ENCODE measurements at places on chromosomes 12 and 14.

GRCh38 chr14:76782885-76783566 is 21.8 kb downstream of the VASH1 start:
- DNase-seq, result no peak

DNA sequence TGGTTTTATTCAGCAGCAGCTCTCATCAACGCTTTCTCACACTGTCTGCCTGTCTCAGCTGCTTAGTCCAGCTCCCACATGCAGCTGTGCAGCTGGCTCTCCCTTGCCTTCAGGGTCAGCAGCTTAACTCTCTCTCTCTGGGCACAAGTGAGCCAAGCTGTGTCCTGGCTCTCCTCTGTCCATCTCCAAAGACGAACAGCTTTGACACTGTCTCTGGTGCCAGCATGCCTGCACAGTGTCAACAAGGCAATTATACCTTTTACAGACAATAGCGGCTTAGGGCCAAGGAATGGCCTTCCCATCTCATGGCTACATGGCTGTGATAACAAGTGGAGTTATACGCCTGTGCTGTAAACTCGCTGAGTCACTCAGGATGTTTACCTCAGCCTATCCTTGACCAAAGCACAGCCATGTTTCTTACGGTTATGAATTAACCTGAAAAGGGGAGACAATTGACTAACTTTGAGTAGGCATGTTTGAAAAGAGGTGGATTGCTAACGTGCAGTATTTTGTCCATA is 38.4 kb upstream of the MANSC4 start:
- no peak for DNase-seq

- no peak for DNase-seq
Observed at GRCh38 chr14:90500665-90501370, 104.0 kb downstream of the CALM1 start.

- DNase-seq, result no peak
Observed at GRCh38 chr12:116266168-116266601, 11.3 kb downstream of the MED13L start.

GRCh38 chr12:113914806-113915205 is 51.3 kb downstream of the RBM19 start:
- DNase-seq, result no peak

DNA sequence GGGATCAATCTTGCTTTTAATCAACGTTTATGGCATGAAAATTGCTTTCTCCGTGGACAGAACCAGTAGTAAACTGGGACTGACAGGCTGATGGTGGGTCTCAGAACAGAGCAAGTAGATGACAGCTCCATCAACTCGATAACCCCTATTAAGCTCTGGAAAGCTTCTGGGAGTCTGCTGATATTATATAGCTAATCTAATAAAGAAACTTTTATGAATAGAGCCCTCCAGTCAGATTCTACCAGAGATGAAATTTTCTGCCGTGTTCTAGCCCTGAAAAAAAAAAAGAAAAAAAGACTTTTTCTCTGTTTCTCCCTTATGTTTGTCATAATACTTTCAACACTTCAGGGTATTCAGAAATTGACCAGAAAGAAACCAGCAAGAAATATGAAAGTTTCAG is 171.6 kb downstream of the APAF1 start:
- DNase-seq, result no peak

- no peak for DNase-seq
Observed at GRCh38 chr12:77213319-77213718, 147.9 kb upstream of the E2F7 start.

GRCh38 chr14:100529561-100530031 is 57.6 kb downstream of the BEGAIN start:
- DNase-seq, result no peak

DNA sequence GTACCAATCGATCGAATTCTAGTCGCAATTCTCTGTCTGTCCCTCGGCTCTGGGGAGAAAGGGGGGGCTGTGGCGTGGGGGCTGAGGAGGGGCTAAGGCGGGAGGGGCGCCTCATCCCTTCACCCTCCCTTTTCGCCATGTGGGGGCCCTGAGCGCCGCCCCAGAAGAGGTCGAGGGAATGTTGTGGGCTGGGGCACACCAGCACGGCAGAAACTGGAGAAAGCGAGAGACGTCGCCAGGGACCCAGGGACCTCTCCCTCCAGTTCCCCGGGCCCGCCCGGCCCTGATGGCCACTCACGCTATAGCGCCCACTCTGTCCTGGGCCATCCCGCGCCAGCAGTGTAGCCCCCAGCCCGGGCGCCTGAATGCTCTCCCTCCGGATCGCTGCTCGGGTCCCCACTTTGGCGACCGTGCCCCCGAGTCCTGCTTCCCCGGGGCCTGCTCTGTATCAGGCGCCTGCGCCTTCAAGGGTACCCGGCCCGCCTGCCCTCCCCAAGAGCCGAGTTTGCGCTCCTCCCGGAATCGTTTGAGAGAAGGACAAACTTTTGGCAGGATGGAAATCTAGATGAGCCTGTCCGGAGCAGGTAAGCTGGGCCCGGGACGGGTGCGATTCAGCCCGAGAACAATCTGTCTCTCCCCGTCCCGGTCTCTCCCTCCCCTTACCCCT is 62.6 kb downstream of the SMUG1 start:
- DNase-seq, result no peak

DNA sequence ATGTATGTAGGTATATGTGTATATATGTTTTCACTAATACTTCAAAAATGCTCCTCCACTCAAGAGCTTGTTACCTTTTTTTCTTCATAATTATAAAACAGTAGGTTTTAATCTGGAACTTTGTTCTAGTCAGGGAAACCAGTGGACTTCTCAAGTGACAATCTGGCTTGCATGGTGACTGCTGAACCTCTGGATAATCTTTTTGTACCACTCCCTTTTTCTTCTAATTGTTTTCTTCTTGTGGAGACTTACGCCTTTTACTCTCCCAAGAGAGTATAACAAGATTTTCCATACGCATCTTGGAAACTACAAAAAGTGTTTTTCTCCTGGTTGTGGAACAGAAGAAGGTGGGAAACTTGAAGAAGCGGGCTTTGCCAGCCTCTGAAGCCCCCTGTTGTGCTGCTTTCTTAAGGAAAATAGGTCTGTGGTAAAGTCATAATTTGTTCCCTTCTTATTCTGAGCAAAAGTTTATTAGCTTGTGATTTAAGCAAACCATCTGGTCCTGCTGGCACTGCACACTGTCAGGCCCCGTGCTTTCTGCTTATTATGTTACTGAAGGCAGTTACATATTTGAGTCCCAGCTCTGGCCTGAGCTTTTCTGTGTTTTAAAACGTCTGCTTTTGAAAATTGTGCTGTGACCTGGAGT is 291.8 kb downstream of the ERC1 start:
- DNase-seq, result no peak

- DNase-seq, result no peak
Observed at GRCh38 chr12:57936513-57936883, 4.9 kb upstream of the ATP23 start.

DNA sequence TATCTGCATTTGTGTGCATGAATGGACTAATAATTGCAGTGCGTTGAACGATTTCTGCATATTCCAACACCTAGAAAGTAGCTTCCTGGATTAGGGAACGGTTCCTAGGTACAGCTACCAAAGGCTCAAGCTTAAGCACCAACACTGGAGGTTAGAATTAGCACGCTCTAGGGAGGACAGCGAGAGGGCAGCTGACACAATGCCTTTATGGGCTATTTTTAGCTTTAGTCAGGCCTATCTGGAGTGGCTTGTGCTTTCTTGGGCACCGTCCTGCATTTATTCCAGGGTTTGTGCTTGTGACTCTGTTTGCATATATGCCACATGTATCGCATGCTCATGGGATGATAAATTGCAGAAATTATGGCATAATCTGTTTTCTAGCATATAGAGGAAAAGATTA is 13.7 kb downstream of the ETV6 start:
- DNase-seq, result no peak

GRCh38 chr12:122411537-122411936 is 10.9 kb downstream of the CLIP1 start:
- no peak for DNase-seq

GRCh38 chr12:56546680-56547079 is 25.1 kb downstream of the RBMS2 start:
- no peak for DNase-seq

GRCh38 chr12:99042226-99042625 is 397.1 kb downstream of the APAF1 start:
- no peak for DNase-seq

- DNase-seq, result no peak
Observed at GRCh38 chr12:124097701-124098100, 124.7 kb downstream of the ZNF664 start.

DNA sequence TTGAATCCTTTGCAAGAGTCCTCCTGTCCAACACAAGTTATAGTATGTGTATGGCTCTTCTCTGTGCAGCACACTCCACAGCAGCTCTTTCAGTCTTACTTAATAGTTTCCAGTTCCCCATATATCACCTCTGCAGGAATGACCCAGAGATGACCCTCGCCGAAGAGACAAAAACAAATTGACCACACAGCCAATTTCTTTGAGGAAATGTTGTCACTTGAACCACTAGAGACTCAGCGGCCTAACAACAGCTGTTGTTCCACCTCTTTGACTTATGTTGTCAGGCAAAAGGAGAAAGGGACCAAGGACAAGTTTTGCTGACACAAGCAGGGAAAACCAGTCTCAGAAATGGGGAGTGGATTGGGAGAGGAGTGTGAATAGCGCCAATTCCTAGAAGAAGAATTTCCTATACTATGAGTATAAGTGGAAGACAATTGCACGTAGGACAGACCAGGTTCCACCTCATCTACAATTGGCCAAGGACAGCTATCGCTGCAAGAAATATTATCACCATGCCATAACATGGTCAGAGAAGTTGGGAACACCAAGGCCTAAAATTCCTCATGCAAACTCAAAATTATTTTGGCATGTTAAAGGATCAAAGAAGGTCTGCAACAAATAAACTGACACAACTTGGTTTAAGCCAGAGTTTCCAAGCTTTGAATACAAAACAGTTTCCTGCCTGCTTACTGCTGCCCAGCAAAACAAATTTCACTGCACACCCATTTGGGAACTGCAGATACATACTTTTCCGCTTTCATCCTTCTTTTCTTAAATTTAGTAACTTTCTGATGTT is 41.7 kb upstream of the ITPR2 start:
- DNase-seq, result no peak

DNA sequence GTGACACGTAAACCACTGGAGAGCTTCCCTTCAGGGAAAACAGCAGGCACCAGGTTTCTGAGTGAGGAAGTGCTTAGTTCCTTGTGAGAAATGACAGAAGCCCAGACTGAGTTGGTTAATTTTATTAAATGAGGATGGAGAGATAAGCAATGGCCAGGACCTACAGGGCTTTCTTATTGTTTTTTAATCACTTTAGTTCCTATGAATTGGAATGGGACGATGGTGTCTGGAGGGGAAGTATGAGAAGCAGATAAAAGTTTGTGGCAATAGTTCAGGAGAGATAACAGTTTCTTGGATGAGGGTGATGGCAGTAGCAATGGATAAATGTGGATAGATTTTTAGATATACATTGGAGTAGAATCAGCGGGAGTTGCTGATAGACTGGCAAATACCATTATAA is 86.5 kb upstream of the PTPRR start:
- DNase-seq, result no peak

GRCh38 chr14:57748279-57748678 is 117.6 kb downstream of the SLC35F4 start:
- DNase-seq, result no peak

GRCh38 chr12:119178544-119179334 is at the start of gene HSPB8:
HSPB8 (plus strand) TSS chr12:119178931; CDS start chr12:119179313, 382 bp downstream.
- DNase-seq, result no peak

DNA sequence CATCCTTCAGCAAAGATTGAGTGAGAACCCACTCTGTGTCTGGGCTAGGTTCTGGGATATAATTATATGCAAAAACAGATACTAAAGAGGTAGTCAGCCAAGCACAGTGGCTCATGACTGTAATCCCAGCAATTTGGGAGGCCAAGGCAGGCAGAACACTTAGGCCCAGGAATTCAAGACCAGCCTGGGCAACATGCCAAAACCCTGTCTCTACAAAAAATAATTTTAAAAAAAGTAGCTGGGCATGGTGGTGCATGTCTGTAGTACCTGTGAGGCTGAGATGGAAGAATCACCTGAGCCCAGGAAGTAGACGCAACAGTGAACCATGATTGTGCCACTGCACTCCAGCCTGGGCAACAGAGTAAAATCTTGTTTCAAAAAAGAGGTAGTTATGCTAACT is 237.5 kb upstream of the HMGA2 start:
- DNase-seq, result no peak

- no peak for DNase-seq
Observed at GRCh38 chr14:35342489-35343010, 50.4 kb downstream of the PSMA6 start.

GRCh38 chr14:104845033-104845666 is 19.9 kb upstream of the CEP170B start:
- no peak for DNase-seq

DNA sequence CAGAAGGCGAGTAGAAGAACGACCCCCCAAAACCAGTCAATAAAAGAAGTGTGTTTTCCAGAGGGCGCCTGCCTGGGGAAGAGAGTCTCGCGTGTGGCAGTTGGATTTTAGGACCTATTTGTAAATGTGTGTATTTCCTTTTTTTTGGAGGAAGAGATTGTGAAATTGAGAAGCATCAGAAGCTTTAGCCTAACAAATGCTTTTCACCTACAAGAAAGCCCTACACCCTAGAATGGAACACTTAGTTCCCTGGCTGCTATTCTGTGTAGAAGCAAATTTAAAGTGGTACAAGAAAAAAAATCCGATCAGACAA is 1.3 kb downstream of the RCOR1 start:
- no peak for DNase-seq

DNA sequence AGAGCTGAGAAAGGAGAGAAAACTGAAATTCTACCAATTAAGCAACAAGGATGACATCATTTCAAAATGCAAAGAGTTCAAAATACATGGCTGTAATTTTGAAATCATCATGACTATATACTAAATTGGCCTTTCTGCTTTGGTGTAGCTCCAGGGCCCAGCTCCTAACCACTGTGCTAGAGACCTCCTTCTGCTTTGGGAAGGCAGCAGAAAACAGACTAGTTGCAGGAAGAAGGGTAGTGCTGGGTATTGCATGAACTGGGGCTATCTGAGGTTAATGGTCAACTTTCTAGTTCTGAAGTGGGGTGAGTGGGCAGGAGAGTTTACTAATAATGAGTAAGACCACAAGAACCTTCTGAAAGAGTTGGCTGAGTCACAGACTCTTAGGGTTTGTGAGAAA is 66.2 kb downstream of the PTGER2 start:
- DNase-seq, result no peak

- DNase-seq, result no peak
Observed at GRCh38 chr12:58794859-58795258, 125.4 kb downstream of the LRIG3 start.

GRCh38 chr12:114500775-114501473 is 95.0 kb upstream of the TBX5 start:
- no peak for DNase-seq

GRCh38 chr12:14841761-14842160 is 1.6 kb downstream of the ART4 start:
- no peak for DNase-seq

DNA sequence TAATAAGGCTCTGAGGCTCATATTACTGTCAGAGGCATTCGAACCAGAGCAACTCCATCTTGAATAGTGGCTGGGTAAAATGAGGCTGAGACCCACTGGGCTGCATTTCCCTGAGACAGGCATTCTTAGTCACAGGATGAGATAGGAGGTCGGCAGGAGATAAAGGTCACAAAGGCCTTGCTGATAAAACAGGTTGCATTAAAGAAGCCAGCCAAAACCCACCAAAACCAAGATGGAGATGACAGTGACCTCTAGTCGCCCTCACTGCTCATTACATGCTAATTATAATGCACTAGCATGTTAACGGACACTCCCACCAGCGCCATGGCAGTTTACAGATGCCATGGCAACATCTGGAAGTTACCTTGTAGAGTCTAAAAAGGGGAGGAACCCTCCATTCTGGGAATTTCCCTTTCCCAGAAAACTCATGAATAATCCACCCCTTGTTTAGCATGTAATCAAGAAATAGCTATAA is 18.1 kb upstream of the PRICKLE1 start:
- no peak for DNase-seq

All from CD4-positive, alpha-beta T cell treated with Interleukin-4 for 4 hours (primary cell).